ENCODE measurements at places on chromosomes 1 and 21.

GRCh38 chr21:45306832-45307571, 19.3 kb upstream of the POFUT2 start:
- DNase-seq: no peak

GRCh38 chr1:115837740-115838421, 3.0 kb downstream of the NHLH2 start:
- no peak for DNase-seq

DNA sequence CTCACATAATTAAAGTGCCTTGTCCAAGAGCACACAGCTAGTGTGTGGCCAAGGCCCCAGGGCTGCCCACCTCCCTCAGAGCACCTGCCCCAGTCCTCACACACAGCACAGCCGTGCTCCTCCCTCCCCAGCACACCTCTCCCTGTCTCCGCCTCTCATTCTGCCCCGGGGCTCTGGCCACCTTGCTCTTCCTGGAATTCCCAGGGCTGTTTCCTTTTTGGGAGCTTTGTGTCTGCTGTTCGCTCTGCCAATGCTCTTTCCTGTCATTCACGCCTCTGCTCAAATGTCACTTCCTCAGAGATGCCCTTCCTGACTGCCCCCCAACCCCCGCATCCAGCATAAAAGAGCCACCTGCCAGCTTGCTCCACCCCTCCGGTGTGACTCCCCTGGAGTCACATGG, 13.3 kb downstream of the SLC6A17 start:
- DNase-seq: no peak

- no peak for DNase-seq
Observed at GRCh38 chr21:41899426-41900202, 20.5 kb upstream of the PRDM15 start.

GRCh38 chr1:22114083-22115012, 28.5 kb downstream of the WNT4 start:
- no peak for DNase-seq

GRCh38 chr1:219587801-219588561, 24.9 kb downstream of the ZC3H11B start:
- peak; percentile 31 for DNase-seq

GRCh38 chr1:2197707-2198165, 3.2 kb upstream of the FAAP20 start:
- no peak for DNase-seq

- no peak for DNase-seq
Observed at GRCh38 chr1:208192995-208193394, 51.2 kb downstream of the PLXNA2 start.

GRCh38 chr1:113734357-113735055, 24.8 kb downstream of the PHTF1 start:
- no peak for DNase-seq

DNA sequence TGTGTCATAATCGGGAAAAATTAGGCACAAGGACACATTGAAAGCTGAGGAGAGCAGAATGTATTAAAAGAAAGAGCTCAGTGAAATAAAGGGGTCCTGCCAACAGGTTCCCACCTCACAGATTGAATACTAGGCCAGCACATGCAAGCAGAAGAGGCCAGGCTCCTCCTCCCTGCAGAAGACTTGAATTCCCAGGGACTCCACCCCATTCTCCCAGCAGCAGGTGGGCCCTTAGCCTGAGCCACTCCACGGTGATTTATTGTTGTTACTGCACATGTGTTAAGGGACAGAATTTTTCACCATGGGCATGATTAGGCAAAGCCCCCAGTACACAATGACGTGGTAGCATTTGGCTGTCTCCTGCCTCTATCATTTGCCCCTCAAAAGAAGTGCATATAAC, 1844.7 kb downstream of the NCAM2 start:
- no peak for DNase-seq

- no peak for DNase-seq
Observed at GRCh38 chr1:69499203-69499803, 68.4 kb upstream of the LRRC7 start.

DNA sequence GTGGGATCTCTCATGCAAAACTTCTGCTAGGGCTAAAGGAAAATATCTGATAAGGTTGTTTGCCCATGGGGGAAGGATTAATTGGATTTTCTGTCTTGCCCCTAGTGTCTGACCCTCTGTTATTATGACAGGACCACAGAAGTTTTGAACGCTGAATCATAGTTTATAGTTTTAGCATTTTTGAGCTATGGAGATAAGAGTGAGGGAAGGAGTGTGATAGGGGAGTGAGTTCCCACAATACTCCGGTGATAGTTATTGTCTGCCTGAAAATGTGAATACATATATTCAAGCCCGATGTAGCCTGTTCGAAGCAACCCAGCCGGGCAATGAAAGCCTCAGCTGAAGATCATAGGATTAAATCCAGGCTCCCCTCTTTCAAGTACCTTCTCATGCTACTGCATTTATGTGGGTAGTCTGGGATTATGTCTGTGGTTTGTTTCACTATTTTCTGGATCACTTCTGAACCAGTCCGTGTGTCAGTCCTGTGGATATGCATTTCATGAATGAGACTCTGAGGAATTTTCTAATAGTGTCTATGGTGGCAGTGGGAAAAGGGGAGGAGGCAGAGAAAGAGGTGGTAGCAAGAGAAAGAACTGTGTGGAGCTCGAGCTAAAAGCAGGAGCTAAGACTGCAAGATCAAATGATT, 258.7 kb downstream of the DISC1 start:
- DNase-seq: peak; percentile 12

GRCh38 chr1:211830055-211830327, 572 bp downstream of the LPGAT1 start:
- DNase-seq: no peak

GRCh38 chr1:11851180-11851579, 3.6 kb upstream of the NPPA start:
- DNase-seq: no peak

- DNase-seq: no peak
Observed at GRCh38 chr1:165119086-165119485, 237.4 kb downstream of the LMX1A start.

- no peak for DNase-seq
Observed at GRCh38 chr1:96772972-96773371, 51.4 kb downstream of the PTBP2 start.

DNA sequence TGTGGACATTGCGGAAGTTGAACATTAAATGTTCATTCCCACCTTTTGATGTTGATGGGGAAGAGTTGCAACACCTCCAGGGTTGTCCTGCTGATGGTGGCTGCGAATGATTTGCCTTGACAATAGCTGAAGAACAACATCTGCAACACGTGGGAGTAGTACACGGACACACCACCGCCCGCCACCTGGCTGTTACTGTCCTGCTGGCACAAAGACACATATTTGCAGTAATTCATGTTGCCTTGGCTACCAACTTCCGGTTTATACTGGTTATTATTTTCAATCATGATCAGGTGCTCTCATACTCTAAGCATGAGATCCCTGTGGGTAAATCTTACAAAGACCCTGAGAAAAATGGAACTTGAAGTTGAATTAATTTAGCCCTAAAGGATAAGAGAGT, 55.2 kb downstream of the UBR4 start:
- DNase-seq: no peak

DNA sequence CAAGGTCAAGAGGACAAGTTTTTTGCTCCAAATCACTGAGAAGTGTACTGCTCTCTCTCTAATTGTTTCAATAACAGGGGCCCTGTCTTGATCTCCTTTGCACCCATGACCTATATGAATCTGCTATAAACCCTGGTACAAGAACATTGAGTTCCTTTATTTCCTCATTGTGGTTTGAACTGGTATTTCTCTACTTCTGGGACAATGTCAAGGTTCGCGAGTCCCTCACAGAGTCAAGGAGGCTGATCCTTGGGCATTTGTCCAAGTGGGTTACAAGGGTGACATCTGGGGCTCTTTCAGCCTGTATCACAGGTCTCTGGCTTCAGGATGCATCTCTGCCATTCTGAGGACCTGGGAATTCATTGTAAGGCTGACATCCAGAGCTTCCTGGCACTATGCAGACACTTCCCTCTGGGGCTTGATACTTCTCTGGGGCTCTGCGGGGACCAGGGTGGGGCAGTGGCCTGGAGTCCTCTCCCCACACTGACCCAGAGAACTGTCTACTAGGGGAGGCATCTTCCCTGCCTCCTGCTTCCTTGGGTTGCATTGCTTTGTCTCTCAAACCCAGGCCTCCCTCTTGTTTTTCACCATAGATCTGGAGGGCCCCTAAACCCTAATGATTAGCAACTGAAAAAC, 22.5 kb upstream of the ZNF648 start:
- DNase-seq: no peak

GRCh38 chr1:119595606-119596005, 52.5 kb downstream of the ZNF697 start:
- DNase-seq: no peak

DNA sequence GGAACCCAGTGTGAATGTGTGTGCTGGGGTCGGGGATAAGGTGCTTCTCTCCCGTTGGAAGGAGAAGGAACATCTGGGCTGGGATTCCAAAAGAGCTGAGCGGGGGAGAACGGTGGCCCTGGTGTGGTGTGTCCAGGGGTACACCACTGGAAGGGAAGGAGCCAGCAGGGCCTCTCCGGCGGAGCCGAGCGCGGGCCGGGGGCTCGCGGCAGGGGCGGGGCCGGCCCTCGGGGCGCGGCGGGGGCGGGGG, 231 bp upstream of the RPS6KA1 start:
- DNase-seq: no peak

- DNase-seq: no peak
Observed at GRCh38 chr1:30934613-30935012, 26.1 kb upstream of the SDC3 start.

GRCh38 chr1:66833112-66833511, 32.0 kb upstream of the INSL5 start:
- DNase-seq: no peak

- DNase-seq: no peak
Observed at GRCh38 chr1:222087221-222087920, 345.5 kb upstream of the DUSP10 start.

DNA sequence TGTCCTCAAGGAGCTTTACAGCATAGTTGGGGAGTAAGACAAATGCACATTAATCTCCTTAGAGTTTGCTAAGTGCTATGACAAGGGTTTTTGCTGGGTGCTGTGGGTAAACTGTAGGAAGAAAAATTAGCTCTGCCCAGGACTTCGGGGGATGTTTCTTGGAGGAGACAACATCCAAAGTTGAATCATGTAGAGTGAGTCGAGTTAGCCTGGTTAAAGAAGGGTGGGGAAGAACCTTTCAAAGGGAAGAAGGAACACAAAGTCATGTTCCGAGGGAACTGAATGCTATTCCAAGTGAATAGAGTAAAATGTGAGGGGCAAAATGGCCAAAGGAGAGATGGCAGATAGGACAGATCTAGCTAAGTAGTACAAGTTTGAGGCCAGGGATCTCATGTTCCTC, 17.1 kb downstream of the SPRTN start:
- no peak for DNase-seq

DNA sequence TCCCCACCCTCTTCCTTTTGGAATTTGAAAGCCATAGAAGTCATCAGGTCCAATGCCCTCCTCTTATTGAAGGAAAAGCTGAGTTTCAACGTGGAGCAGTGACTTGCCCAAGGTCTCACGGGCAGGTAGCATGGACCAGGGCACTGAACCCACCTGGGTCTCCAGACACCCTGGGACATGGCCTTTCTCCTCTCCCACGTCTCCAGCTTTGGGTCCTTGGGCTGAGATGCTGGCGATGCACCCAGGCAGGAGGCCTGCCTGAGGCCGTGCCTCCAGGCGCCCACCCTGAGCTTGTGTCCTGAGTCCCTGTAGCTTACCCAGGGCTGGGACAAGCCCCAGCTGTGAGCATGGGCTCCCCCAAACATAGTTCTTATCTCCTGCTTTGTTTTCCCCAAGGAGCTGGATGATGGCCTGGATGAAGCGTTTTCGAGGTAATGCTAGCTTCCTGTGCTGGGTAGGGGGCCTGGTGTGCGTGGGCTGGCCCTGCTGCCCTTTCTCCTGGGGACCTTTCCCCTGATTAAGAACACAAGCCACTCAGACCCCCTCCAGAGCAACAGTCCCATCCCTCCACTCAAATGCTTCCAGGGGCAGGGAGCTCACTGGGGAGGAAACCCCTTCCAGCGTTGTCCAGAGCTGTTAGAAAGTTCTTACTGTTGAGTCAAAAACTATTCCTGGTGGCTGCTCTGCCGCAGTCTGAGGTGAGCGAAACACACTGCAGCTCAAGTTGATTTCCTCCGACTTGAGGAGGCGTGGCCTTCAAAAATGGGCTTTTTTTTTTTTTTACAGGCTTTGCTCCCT, 21.6 kb downstream of the LDLRAP1 start:
- DNase-seq: no peak

- peak; percentile 14 for DNase-seq
Observed at GRCh38 chr1:191240925-191241324, 763.3 kb upstream of the BRINP3 start.

DNA sequence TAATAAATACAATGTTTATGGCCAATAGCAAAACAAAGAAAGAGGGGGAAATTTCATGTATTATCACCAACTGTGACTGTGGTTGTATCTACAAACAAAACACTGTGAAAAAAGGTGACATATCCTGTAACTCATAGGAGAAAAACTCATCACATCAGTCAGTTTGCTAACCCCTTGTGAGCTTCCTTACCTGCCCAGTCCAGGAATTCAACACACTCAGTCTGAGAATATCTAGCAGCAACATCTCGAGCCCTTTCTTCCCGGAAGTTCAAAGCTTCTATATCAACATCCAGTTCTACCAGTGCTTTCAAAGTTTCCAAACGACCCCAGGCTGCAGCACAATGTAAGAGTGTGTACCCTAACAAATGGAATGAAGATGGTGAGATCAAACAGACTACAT, 11.5 kb downstream of the TEX50 start:
- DNase-seq: no peak

GRCh38 chr1:206686478-206687249, 2.0 kb downstream of the MAPKAPK2 start:
- DNase-seq: no peak

DNA sequence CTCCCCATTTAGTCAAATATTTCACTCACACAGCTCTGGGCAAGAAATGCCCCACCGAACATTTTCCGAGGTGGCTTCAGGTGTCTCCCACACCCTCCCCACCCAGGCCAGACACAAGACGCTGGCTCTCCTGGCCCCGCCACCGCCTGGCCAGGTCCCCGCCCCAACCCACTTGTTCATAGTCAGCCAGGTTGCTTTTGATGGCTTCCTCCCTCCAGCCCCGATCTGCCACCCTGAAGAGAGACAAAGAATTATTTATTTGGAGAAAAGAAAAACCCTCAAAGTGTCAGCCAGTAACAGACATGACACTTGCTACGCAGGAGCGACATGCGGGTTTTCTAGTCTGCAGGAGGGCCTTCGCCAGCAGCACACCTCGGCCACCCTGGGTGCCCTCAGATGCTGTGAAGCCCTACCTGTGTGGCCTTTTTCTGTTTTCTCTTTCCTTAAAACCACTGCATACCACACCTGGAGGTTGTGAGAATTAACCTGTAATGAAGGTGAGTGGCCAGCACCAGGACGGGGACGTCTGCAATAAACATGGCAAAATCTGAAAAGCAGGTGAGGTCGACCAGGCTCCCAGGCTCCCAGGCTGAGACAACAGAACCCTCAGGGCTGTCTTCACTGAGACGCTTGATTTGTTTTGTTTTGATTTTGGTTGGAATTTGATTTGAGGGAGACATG, 27.2 kb downstream of the SSBP3 start:
- no peak for DNase-seq

Data from amniotic stem cell (primary cell).